ENCODE measurements at places on chromosomes 7 and 10.

- no peak for DNase-seq
These were observed 23.0 kb downstream of the DENND11 start for GRCh38 chr7:141679014-141679413.

- DNase-seq, result no peak
These were observed 3.1 kb upstream of the UPP1 start for GRCh38 chr7:48085942-48086341.

GRCh38 chr10:89003344-89003743 lies 12.7 kb downstream of the FAS start:
- no peak for DNase-seq

- DNase-seq, result no peak
These were observed 44.8 kb upstream of the DKK1 start for GRCh38 chr10:52269233-52269632.

GRCh38 chr10:6565588-6565987 lies 14.5 kb downstream of the PRKCQ start:
- DNase-seq, result no peak

DNA sequence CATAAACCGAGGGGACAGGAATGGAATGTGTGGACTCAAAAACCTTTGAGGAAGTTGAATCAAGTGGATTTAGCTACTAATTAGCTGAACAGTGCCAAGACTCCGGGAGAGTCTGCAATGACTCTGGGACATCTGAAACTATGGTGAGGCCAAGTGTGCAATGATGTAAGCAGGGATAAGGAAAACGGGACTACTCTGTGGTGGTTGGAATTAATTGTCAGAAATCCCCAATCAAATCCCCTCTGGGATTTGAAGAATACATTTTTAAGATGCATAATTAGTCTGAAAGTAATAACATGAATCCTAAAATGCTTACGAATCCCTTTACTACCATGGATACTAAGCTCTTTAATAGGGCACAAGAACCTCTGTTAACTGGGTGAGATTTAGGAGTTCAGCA lies 602.8 kb downstream of the NRG3 start:
- DNase-seq, result no peak

- no peak for DNase-seq
These were observed 15.1 kb downstream of the CACNB2 start for GRCh38 chr10:18155321-18155720.

GRCh38 chr7:5671046-5671445 lies 110.4 kb downstream of the RNF216 start:
- no peak for DNase-seq

GRCh38 chr7:18384491-18385143 lies 110.9 kb upstream of the HDAC9 start:
- no peak for DNase-seq

DNA sequence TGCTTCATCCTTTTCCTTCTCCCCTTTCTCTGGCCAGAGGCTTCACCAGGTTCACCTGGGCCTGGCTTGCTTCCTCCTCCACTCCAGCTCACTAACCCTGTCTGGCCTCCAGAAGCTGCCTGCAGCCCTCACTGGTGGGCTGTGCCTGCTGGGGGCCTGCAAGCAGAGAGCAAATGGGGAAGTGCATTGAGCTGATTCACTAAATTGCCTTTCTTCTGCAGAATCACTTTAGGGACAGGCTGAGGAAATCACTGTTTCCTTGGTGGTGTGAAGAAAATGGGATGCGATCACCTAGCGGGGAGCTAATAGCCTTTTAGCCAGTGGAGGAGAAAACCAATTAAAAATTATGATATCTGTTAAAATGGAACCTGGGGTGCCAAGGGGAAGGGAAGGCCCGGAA lies 3.0 kb downstream of the RET start:
- no peak for DNase-seq

- DNase-seq, result peak; percentile 87
These were observed 19.5 kb downstream of the EN2 start for GRCh38 chr7:155477476-155477875.

GRCh38 chr10:121262774-121263430 lies 335.3 kb downstream of the FGFR2 start:
- DNase-seq, result no peak

DNA sequence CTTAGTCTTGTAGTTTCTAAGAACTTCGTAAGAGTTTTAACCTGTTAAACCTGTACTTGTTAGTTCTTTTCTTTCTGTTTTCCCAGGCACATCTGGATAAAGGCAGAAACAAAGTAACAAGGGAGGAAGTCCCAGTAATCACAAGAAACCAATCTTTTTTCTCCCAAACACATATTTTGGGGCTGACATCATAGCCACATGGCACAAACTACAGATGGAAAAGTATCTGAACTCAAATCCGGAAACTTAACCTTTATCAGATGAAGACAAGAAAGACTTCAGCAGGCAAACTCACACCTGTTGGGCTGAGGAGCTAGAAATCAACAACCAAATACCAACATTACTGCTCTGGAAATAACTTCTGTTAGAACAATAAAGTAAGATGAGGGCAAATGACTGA lies 67.1 kb downstream of the CUBN start:
- no peak for DNase-seq

- DNase-seq, result no peak
These were observed 13.4 kb downstream of the USP54 start for GRCh38 chr10:73577788-73578187.

DNA sequence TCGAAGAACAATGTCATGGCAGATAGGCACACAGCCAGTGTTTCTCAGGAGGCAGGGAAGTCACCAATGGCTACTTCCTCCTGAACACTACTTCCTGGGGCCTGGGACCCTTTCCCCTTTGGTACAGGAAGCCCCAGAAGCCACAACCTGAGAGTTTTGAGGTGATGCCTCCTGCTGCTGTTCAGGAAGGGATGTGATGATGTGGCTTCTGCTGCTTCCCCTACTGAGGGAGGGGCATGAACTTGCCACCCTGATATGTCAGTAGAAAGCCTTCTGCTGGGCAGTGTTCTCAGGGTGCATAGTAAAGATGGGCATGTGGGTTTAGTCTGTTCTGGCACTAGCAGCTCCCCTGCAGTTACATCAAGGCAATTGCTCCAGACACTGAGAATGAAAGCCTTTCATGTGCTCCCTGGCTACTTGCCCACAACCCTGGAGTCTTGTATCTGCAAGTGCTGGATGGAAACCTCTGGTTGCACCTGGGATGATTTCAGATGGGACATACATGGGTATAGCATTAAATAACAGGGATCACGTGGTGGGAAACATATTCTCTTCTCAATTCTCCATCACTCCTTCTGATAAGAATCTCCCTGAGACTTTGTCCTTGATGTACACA lies 69.3 kb downstream of the ADRA2A start:
- no peak for DNase-seq

- no peak for DNase-seq
These were observed 100.8 kb downstream of the DNAJB6 start for GRCh38 chr7:157437519-157438061.

DNA sequence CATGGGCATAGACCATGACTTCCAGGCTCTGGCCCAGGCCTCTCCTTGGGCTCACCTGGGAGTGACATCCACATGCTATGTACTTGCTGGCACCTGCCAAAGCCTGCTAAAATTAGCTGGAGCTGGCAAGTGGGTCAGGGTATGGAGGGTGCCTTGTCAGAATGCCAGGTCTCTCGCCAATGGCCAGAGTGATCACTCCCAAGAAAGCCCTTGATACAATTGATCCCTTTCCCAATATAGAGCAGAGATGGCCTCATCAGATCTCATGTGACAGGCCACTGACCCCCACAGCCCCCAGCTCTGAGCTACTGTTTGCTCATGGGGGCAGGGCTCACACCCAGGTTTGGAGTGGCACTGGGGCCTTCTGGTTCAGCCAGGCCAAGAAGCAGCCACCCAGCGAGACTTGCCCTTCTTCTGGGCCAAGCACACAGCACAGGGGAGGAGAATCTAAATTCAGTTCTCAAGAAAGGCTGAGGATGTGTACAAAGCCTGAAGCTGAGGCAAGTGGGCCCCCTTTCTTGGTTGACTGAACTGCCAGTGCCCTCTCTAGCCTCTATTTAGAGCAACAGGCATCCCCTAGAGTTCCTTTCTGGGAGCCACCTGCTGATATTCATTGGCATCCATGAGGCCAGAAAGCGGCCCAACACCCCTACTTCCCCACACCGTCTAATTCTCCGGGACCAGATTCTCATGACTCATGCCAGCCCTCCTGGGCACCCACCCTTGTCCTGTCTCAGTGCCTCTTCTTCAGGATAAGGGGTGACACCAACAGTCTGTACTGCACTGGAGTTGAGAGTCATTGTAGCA lies 18.9 kb upstream of the MYL7 start:
- DNase-seq, result no peak

DNA sequence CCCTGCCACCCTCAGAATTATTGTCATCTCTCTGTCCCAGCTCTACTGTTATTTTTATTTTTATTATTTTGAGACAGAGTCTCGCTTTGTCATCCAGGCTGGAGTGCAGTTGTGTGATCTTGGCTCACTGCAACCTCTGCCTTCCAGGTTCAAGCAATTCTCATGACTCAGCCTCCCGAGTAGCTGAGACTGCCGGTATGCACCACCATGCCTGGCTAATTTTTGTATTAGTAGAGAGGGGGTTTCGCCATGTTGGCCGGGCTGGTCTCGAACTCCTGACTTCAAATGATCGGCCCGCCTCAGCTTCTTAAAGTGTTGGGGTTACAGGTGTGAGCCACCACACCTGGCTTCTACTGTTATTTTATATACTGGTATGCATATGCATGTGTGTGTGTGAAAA lies 11.0 kb downstream of the CALHM2 start:
- no peak for DNase-seq

- DNase-seq, result no peak
These were observed 35.0 kb downstream of the KIF11 start for GRCh38 chr10:92627845-92628480.

- no peak for DNase-seq
These were observed 209.6 kb upstream of the VWC2 start for GRCh38 chr7:49563693-49564378.

DNA sequence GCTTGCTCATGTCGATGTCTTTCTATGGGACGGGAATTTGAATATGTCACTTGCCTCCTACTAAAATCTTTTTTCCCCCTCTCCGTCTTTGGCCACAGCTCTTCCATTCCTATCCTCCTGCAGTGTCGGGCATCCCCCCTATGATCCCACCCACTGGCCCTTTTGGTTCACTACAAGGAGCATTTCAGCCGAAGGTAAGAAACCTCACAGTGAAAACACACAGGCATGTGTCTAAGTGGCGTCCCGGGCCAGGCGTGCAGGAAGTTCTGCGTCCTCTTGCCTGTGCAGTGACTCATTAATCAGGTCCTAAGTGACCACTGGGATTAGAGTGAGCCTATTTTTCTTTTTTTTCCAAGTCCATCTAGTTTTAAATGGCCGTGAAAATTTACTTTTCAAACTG lies 360.5 kb upstream of the GALNT17 start:
- no peak for DNase-seq

DNA sequence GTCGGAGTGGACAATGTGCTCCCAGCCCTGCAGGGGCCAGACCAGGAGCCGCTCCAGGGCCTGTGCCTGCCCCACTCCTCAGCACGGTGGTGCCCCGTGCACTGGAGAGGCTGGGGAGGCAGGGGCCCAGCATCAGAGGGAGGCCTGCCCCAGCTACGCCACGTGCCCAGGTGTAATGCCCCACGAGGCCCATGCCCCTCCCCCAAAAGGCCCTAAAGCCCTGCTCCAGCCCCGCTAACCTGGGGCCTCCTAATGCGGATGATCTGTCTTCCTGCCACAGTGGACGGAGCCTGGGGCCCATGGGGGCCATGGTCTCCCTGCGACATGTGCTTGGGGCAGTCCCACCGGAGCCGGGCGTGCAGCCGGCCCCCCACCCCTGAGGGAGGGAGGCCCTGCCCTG lies 23.7 kb upstream of the ZNF862 start:
- no peak for DNase-seq

GRCh38 chr10:118234683-118235082 lies 107.4 kb downstream of the FAM204A start:
- DNase-seq, result no peak

- DNase-seq, result no peak
These were observed 20.0 kb downstream of the LOXL4 start for GRCh38 chr10:98248018-98248417.

- DNase-seq, result no peak
These were observed 77.4 kb downstream of the CUL2 start for GRCh38 chr10:35012781-35013180.

- DNase-seq, result peak; percentile 60
These were observed 112.2 kb downstream of the CLEC2L start for GRCh38 chr7:139635526-139636302.

DNA sequence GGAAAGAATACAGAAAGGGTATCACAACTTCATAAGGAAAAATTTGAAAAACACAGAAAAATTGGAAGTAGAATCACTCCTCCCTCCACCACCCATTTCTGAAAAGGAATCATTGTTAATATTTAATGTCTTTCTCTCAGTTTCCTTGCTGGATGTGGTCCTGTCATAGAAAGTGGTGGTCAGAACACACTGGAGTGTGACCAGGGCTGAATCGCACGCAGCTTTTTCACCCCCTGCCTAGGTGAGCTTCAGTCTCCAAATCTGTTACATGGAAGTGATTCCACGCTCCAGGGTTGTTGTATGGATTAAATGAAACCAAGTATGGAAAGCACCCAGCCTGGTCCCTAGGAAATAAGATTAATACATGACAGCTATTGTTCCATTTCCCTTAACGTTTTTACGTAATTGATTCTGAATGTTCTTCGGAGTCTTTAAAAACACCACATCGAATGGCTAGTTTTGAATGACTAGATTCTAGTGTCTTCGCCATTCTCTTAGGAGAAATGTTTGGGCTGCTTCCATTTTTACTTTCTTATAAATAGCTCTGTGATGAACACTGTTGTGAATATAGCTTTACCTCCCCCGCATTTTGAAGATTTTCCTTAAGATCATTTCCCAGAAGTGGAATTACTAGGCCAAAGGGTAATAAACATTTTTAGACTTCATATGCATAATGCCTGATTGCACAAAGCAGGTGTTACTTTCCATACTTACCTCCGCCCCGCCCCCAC lies 10.9 kb upstream of the DUSP5 start:
- no peak for DNase-seq

- no peak for DNase-seq
These were observed 57.4 kb upstream of the NEBL start for GRCh38 chr10:20954519-20954918.

- no peak for DNase-seq
These were observed 166.3 kb upstream of the TMEM196 start for GRCh38 chr7:19939746-19940145.

GRCh38 chr7:78296644-78297371 lies 498.2 kb downstream of the PHTF2 start:
- DNase-seq, result no peak

DNA sequence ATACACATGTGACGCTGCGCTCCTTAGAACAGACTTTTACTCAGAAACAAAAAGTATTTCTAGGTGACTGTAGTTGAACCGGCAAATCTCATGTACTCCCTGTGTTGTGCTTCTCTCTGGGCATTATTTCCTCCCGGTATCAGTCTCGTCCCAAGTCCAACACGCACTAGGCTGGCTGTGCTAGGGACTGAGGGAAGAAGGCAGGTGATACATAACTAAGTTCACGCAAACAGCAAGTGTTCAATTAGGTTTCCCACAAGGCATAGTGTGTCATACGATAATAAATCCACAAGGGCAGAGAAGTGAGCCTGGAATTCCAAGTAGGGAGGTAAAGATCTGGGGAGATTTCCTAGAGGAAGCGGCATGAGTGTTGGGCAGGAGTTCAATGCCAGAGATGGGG lies 20.4 kb downstream of the FAM53B start:
- DNase-seq, result no peak

Measured in T-helper 2 cell (primary cell).